Activated naive CD4-positive, alpha-beta T cell (primary cell): ENCODE measurements at places on chromosomes 6 and 20.

DNA sequence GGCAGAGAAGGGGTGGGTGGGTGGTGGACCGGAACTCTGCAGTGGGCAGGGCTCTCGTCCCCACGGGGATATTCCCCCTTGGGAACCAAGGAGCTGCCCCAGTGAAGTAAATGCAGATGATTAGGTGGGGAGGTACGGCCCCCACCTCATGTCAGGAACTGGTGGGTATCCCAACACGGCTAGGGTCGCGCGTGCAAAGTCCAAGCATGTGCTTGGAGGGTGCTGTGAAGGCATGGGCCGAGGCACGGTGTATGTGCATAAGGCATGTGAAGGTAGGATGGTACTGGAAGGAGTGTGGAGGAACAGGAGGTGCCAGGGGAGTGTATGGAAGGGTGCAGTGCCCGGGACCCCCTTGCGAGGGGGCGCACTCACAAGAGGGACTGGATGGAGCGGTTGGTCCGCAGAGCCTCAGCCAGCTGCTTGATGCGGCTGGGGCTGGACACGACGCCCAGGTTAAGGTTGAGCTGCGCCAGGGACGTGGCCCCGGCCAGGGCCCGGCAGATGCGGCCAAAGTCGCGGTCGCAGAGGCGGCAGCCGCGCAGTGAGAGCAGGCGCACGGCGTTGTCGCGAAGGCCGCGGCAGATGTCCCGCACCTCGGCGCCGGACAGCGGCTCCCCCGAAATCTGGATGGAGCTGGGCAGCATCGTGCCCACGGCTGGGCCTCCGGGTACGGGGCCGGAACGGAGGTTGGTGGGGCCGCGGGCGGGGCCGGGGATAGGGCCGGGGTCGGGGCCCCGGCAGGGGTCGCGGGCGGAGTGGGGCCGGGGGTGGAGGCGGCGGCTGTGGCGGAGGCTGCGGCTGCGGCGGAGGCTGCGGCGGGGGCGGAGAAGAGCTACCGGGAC is 783 bp downstream of the LRRC73 start:
- no peak for DNase-seq

DNA sequence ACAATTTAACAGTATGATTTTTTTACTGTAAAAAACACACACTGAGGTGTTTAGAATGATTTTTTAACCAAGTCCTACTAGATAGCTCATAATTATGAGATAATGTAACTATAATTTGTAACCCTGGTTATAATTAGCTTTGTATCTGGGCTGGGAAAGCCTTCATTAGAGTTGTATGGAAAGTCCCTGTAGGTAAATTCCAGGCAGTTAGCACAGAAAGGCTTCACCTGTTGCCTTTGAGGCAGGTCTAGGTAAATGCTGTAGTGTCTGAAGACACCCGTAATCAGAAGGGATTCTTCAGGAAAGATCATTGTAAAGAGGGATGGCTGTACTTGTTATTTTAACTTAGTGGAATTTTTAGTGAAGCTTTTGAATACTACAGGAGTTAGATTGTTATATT is 1.9 kb downstream of the TMEM200A start:
- DNase-seq: no peak

DNA sequence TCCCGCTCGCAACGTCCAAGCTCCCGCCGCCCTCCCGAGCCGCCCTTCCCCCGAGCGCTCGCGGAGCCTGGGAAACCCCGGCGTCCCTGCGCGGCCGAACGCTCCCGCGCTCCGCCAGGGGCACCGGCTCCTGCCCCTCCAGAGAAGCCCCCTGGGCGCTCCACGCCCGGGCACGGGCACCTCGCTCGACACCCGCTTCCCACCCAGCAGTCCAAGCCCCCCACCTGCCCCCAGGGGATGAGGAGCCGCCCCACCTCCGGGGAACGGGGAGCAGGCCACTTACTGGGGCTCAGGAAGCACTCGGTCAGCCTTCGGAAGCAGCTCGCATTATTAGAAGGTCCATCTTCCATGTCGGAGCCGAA is 1.4 kb downstream of the PDE10A start:
- DNase-seq: no peak

DNA sequence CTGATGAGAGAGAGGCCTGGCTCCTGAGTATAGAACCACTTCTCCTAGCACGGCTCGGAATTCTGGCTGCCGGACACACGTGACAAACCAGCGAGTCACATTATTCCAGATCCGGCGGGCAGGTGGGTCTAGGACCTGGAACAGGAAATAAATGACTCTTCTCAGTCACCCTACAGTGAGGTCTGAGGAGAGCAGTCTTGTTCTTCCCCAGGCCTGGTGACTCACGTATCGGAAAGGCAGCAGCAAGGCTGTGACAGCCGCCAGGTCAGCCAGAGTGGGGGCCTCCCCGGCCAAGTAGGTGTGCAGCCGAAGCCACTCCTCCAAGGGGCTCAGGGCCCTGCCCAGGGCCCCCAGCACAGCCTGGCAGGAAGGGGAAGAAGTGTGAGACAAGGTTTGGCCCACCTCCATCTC is 2.8 kb downstream of the VARS1 start:
- DNase-seq: no peak

DNA sequence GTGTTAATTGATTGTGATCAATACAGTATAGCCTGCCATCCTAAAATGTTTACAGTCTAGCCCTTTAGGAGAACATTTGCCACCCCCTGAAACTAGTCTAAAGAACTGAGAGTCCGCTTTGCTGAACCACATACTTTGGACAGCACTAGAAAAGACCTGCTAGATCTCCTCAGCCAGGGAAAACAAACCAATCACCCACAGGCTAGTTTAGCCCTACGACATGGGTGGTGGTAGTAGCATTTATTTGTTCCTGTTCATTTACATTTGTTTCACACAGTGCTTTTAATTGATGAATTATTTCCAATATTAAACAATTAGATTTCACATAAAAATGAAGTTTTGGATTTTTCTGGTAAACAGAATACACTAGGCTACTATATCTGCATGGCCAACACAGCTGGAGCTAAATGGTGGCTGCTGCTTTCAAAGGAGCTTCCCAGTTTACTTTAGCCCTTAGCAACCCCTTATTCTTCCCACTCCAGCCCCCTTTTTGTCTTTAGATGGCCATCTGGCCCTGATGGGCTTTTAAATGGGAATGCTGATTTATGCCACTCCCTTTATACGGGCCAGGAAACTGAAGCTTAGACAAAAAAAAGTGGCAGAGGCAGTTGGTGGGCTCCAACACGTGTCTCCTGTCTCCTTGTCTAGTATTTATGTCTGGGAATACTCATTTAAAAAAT is 72.4 kb downstream of the ADGRG6 start:
- DNase-seq: no peak

DNA sequence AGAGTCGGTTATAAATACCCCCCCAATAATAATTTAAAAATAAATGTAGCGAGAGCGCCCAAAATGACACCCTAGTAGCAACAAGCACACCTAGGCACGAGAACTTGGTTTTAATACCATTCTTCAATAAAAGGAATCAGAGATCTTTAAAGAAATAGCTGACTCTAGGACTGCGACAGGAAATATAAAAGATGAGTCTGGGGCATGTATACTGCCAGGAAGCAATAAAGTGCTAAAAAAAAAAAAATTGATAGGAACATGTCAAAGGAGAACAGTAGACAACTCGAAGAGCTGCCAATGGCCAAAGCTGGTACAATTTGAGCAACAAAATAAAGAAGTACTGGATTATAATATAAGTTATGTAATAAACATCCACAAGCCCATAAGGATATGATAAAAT is 2.2 kb downstream of the PNISR start:
- no peak for DNase-seq

GRCh38 chr6:7334685-7335084 is 21.7 kb upstream of the SSR1 start:
- no peak for DNase-seq

- DNase-seq: no peak
Observed at GRCh38 chr6:168208854-168209253, 110.7 kb downstream of the DACT2 start.

DNA sequence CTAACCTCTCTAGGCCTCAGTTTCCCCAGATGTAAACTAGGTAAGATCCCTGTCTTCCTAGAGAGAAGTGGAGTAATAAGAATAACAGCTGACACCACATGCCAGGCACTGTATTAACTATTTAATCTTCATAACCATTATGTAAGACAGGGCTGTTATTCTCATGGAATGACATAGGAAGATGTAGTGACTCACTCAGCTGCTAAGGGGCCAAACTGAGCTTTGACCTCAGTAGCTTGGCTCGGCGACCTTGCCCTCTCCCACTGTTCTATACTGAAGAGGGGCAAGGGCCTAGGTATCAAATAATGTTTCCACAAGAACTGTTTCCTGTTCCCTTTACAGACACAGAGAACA is 2.9 kb upstream of the MDGA1 start:
- no peak for DNase-seq

GRCh38 chr6:89807581-89807980 is 12.0 kb downstream of the MDN1 start:
- DNase-seq: no peak

GRCh38 chr20:50678169-50678898 is 13.0 kb downstream of the RIPOR3 start:
- no peak for DNase-seq

DNA sequence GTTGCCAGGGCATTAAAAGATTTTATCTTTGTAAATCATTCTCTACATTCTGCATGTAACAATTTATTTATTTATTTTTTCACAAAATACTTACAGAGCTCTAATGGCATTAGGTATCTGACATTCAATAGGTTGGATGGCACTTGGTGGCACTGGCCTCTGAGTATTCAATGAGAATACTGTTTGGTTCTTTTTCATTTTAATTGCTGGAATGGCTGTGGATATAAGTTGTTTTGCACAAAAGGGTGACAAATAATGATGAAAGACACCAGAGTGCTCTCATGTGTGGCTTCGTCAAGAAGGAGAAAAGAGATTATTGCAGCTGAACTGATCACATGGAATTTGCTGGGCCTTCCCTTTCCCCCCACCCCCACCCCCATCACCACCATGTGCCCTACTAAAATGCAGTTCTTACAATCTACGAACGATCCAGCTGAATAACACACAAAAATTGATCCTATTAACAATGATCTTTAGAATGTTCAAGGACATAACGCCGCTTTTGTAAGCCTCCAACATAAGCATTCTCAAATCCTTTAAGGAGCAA is 195.2 kb upstream of the POU3F2 start:
- DNase-seq: no peak

- DNase-seq: no peak
Observed at GRCh38 chr6:166304106-166304505, 4.1 kb downstream of the PRR18 start.

DNA sequence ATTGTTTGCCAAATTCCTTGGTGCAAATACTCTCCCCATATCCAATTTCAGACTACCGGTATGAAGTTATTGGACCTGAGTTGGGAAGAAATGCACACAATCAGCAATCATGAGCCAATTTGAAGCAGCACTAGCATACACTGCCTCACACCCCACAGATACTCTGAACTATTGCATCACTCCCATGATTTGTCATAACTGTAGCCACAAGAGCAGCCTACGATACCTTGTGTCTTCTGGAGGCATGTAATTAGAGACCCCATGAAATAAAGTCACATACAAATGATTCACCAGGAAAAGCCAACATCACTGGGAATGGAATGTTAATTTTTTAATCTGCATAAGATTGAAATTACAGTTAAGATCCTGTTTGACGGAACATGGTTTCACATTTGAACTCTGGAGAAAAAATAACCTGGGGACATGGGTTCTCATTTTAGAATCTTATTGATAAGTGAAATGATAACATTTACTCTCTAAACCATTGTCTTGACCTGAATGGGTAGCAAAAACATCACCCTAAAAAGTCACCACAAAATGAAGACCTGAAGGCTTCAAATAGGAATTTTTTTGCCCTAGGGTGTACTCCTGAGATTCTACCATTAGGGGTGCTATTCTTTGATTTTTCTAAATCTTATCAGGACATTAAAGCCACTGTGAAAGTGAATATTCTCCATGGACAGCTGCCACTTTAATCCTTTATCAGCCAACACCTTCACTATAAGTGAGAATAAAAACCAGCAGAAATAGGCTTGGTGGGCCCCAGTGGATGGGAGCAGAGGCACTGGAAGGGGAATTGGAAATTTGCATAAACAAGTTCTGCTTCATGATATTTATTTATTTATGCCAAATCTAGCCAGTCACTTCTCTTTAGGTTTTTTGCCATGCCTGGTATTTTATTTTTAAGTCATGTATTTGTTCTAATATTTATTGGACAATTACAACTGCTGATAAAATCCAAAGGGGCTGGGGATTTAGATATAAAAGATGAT is 34.5 kb upstream of the HBS1L start:
- no peak for DNase-seq

DNA sequence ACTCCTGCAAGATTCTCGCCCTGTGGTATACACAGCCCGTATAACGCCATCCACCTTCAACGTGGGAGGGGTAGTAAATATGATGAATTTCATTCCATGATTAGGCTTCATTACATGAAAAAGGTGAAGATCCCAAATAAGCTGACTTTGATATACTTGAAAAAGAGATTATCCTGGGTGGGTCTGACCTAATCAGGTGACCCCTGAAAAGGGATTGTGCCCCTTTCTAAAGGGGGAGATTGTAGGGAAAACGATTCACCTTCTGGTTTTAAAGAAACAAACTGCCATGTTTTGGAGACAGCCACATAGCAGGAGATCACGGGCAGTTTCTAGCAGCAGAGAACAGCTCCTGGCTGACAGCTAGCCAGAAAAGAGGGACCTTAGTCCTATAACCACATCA is 155.1 kb upstream of the SMLR1 start:
- DNase-seq: no peak

GRCh38 chr20:4435225-4435624 is 286.5 kb upstream of the PRND start:
- no peak for DNase-seq

GRCh38 chr6:43873806-43874714 is 104.0 kb downstream of the VEGFA start:
- DNase-seq: no peak

- DNase-seq: no peak
Observed at GRCh38 chr20:22986601-22987000, 48.5 kb upstream of the SSTR4 start.

DNA sequence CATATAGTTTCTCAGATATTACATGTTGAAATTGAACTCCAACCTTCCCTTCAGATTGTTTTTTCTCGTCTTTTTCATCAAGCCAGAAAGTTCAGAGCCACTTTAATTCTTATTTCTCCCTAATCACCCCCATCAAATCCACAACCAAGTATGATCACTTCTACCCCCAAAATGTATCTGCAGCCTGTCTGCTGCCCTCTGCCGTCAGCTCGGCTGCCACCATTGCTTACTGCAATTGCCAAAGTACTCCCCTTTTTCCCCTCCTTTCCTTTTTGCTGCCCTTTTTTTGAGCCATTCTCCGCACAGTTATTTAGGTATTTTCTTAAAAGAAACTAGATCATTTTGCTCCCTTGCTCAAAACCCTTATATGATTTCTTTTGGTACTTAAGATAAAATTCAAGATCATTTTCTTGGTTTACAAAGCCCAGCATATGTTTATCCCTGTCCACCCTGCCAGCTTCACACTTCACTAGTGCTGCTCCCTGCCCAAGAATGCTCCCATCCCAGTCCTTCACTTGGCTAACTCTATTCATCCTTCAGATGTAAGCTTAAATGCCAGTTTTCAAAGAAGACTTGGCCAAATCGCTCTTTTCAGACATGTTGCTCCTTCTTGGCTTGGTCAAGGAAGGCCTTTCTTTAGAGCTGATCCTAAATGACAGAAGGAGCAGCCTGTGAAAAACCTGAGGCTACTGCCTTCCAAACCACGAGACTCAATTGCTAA is 63.7 kb downstream of the SH3BGRL2 start:
- DNase-seq: no peak

GRCh38 chr6:136051140-136051775 is 198.9 kb downstream of the MTFR2 start:
- no peak for DNase-seq

- no peak for DNase-seq
Observed at GRCh38 chr20:22063753-22064152, 358.3 kb downstream of the PAX1 start.
